Body of pancreas (tissue), 4 donors: ENCODE measurements at places on chromosomes 3 and 15. TPM values are rescaled to one million over a fixed set of nuclear protein-coding genes. Genes with fewer than 3 reads are reported as not detected.

- no peaks in the 10 kb centered on the region for H3K27me3 ChIP-seq
- no peak overlapping the region for H3K4me3 ChIP-seq
- peak overlapping the region; percentile 78 for H3K27ac ChIP-seq
- H3K4me1 ChIP-seq: peaks cover 86% of the 10 kb centered on the region
These were observed 13.0 kb downstream of the TBC1D2B start for GRCh38 chr15:78064544-78064943.

CDHR4 gene
- total RNA-seq: 0.26 TPM

GABRR3 gene
- total RNA-seq: not detected

GUCA1C gene
- total RNA-seq: 4.4 TPM

DNA sequence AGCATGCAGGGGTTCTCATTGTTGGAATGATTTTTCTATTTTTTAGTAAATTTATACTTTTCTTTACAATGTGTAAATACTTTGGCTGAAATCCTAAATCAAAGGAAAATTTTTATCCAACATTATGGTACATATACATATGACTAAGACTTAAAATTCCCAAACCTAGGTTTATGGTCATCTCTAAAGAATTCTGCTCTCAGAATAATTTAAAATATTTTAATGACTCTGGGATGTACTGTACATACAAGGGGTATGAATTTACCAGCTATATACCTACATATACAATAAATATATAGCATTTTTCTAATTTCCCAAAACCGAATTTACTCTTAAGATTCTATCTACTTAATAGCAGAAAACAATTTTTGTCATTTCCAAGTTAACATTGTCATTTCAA is 137.9 kb upstream of the POU1F1 start:
- H3K4me1 ChIP-seq: no peaks in the 10 kb centered on the region
- H3K36me3 ChIP-seq: no peaks in the 10 kb centered on the region
- H3K27ac ChIP-seq: no peak overlapping the region
- DNase-seq: no peak

FETUB gene
- total RNA-seq: not detected

GRCh38 chr3:58324391-58325390 is 8.0 kb upstream of the PXK start:
- DNase-seq: no peak
- no peaks in the 10 kb centered on the region for H3K36me3 ChIP-seq
- no peaks in the 10 kb centered on the region for H3K27me3 ChIP-seq
- H3K4me1 ChIP-seq: peaks cover 11% of the 10 kb centered on the region
- H3K27ac ChIP-seq: no peak overlapping the region

- DNase-seq: no peak
- no peak overlapping the region for H3K27ac ChIP-seq
- no peaks in the 10 kb centered on the region for H3K27me3 ChIP-seq
- H3K4me3 ChIP-seq: no peak overlapping the region
- H3K36me3 ChIP-seq: no peaks in the 10 kb centered on the region
These were observed 20.8 kb downstream of the VGLL4 start for GRCh38 chr3:11622586-11623550.

KCNH8 gene
- 2.3 TPM for total RNA-seq

MST1R gene
- total RNA-seq: 12.2 TPM

ACAN gene
- total RNA-seq: 1.6 TPM

GRCh38 chr3:111738238-111738637 is 120.8 kb upstream of the PHLDB2 start:
- H3K27me3 ChIP-seq: no peaks in the 10 kb centered on the region
- no peaks in the 10 kb centered on the region for H3K36me3 ChIP-seq
- peak overlapping the region; percentile 90 for H3K27ac ChIP-seq

- H3K27me3 ChIP-seq: no peaks in the 10 kb centered on the region
- peaks cover 9% of the 10 kb centered on the region for H3K4me1 ChIP-seq
- no peak overlapping the region for H3K27ac ChIP-seq
- H3K36me3 ChIP-seq: no peaks in the 10 kb centered on the region
These were observed 2.8 kb upstream of the MB21D2 start for GRCh38 chr3:192920411-192920810.

- no peaks in the 10 kb centered on the region for H3K36me3 ChIP-seq
- no peaks in the 10 kb centered on the region for H3K27me3 ChIP-seq
- no peak overlapping the region for H3K27ac ChIP-seq
- H3K4me1 ChIP-seq: peaks cover 9% of the 10 kb centered on the region
These were observed 46.5 kb upstream of the CGNL1 start for GRCh38 chr15:57329582-57330367.

CLN6 gene
- total RNA-seq: 21.1 TPM

ZBBX gene
- total RNA-seq: not detected

- peaks cover 3% of the 10 kb centered on the region for H3K4me1 ChIP-seq
- DNase-seq: no peak
- H3K36me3 ChIP-seq: no peaks in the 10 kb centered on the region
- H3K4me3 ChIP-seq: no peak overlapping the region
- H3K27me3 ChIP-seq: no peaks in the 10 kb centered on the region
These were observed 139.5 kb upstream of the HACD2 start for GRCh38 chr3:123724306-123724705.
